ENCODE measurements at places on chromosomes 13 and 19. TPM values are rescaled to one million over a fixed set of nuclear protein-coding genes. Genes with fewer than 3 reads are reported as not detected.

GRCh38 chr13:48892053-48892687, 83.5 kb upstream of the FNDC3A start:
- no peak for DNase-seq

The ZNF439 gene
- 3.1 TPM for polyA plus RNA-seq

DNA sequence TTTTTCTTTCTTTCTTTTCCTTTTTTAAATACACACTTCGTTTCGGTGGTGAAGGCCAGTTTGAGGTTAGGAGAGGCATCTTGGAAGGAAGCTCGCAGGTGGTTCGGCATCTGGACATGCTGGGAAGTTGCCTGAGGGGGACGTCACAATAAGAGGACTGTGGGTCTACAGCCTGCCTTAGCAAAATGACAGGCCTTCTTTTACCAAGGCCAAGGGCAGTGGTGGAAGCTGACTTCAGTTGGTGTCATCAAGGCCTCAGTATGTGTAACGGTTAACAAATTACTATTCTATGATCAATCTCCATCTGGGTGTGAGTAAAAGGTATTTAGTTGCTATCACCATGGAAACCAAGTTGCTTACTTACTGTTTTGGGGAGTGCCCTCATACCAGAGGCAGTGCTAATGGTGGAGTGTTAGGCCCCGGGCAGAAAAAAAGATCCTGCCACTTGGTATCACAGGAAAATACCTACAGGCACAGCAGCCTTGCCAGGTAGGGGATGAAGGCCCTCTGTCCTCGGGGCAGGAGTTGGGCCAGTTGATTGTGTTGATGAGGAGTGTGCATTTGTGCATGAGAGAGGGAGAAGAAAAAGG, 10.3 kb downstream of the ACTN4 start:
- no peak for DNase-seq

DNA sequence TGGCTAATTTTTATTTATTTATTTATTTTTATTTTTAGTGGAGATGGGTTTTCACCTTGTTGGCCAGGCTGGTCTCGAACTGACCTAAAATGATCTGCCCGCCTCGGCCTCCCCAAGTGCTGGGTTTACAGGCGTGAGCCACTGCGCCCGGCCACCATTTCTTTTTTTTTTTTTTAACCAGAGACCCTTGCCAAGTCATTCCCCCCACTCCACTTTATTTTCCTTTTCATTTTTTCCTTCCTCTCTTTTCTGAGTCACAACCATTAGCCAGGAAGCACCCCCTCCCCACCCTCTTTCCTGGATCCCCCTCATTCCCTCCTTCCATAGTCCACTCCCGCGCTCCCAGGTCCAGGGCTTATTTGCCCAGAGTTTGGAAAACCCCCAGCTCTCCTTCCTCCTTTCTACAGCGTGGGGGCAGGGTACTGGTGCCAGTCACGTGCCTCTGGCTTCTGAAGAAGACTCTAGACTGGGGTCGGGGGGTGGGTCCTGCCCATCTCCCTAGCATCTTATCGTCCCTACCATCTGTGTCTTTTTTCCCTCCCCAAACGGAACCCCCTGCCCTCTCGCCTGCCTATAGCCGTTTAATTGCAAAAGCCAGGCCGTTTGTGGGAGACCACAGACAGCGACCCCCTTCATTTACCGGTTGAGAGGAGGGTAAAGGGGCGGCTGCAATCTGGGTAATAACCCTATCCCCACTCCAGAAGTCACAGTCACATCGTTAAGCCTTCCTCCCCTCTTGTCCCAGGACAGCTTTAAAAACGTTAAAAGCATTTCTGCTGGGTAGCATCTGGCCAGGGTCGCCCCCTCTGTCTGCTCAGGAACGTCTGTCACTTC, 1.1 kb upstream of the CALR start:
- no peak for DNase-seq

GRCh38 chr19:1874554-1875185, 10.6 kb downstream of the ABHD17A start:
- no peak for DNase-seq

The UBE2L5 gene
- polyA plus RNA-seq, result not detected

The CGB1 gene
- polyA plus RNA-seq, result not detected

GRCh38 chr13:89465366-89465765, 1794.2 kb downstream of the SLITRK5 start:
- no peak for DNase-seq

GRCh38 chr13:20424949-20425348, 100.7 kb downstream of the CRYL1 start:
- no peak for DNase-seq

GRCh38 chr19:32388393-32388855, 17.1 kb upstream of the DPY19L3 start:
- no peak for DNase-seq

- DNase-seq, result no peak
Observed at GRCh38 chr19:45539459-45539858, 32.2 kb downstream of the VASP start.

The POSTN gene
- polyA plus RNA-seq, result not detected

Measured in CD8-positive, alpha-beta memory T cell (primary cell).